ENCODE measurements at places on chromosomes 13 and 19.

GRCh38 chr13:40341501-40341900, 324.9 kb downstream of the FOXO1 start:
- no peak for DNase-seq

GRCh38 chr19:49447485-49448431, 3.9 kb downstream of the PIH1D1 start:
- DNase-seq, result no peak

GRCh38 chr13:31675440-31675953, 63.8 kb upstream of the RXFP2 start:
- no peak for DNase-seq

GRCh38 chr19:33024398-33024797, 40.3 kb downstream of the RHPN2 start:
- DNase-seq, result no peak

- peak; percentile 69 for DNase-seq
Measured at GRCh38 chr19:47107202-47107952, 6.2 kb downstream of the ZC3H4 start.

GRCh38 chr13:54216221-54216620, 1187.6 kb downstream of the OLFM4 start:
- DNase-seq, result no peak

DNA sequence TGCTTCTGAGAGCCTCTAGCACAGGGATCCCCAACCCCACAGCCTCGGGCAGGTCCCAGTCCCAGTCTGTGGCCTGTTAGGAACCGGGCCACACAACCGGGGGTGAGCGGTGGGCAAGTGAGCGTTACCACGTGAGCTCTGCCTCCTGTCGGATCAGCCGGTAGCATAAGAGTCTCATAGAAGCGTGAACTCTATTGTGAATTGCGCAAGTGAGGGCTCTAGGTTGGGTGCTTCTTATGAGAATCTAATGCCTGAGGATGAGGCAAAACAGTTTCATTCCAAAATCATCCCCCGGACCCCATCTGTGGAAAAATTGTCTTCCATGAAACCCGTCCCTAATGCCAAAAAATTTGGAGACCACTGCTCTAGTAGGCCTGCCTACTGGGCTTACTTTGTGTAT, 87.0 kb upstream of the UBL3 start:
- DNase-seq, result no peak

GRCh38 chr13:94479616-94480015, at the start of gene DCT:
TSS of gene DCT (minus strand) at chr13:94479682. CDS start at chr13:94479255, 427 bp downstream.
- DNase-seq, result no peak

GRCh38 chr19:5567970-5568407, 236 bp upstream of the TINCR start:
- no peak for DNase-seq

DNA sequence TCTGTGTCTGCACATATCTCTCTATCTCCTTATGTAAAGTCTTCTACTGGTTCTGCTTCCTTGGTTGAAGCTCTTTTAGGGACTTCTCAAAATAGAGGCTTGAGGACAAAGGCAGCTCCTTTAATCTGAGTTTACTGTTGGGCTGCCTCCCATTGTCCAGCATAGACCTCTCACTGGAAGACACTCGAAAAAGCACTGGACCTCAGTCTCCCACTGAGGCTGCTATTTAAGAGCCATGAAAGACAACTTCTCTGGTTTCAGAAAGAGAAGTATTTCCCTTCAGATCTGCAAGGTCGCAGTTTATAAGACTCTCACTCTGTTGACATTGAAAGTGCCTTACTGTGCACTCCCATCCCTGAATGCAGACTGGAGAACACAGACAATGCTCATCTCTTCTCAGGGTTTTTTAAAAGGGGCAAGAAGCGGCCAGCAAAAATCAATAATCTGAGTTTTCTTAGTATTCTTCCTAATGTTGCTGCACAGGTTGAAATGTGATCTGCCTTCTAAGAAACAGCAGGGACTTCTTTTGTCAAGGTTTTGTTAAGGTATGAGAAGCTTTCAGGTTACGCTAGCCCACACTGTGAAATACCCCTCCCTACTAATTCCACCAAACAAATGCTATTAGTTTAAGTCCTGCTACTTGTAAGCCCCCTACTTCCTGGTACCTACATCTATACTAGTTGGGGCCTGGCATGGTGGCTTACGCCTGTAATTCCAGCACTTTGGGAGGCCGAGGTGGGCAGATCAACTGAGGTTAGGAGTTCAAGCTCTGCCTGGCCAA, 450.0 kb upstream of the SLC10A2 start:
- no peak for DNase-seq

DNA sequence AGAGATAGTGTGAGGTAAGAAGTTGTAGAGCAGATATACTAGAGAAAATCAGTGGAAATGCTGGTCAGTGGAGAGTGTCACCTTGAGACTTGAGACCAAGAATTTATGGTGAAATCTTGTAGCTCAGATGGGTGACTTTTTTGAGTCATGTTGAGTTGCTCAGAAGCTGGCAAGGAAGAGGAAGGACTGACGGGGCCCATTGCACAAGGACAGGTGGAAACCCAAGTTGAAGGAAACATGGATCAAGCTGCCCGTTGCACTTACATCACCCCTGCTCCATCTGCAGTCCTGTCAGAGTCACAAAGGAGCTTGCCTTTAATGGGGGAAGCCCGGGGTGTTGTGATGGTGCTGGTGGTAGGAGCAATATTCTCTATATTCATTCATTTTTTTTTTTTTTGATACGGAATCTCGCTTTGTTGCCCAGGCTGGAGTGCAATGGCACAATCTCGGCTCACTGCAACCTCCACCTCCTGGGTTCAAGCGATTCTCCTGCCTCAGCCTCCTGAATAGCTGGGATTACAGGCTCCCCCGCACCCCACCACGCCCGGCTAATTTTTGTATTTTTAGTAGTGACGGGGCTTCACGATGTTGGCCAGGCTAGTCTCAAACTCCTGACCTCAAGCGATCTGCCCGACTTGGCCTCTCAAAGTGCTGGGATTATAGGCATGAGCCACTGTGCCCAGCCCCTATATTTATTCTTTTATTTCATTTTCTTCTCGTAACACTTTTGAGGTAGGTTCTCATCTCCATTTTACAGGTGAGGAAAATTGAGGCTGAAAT, 27.4 kb downstream of the UBAC2 start:
- DNase-seq, result no peak

- no peak for DNase-seq
Measured at GRCh38 chr13:27421101-27421871, 3.1 kb upstream of the GTF3A start.

GRCh38 chr13:113832205-113832604, 31.7 kb downstream of the GAS6 start:
- no peak for DNase-seq

DNA sequence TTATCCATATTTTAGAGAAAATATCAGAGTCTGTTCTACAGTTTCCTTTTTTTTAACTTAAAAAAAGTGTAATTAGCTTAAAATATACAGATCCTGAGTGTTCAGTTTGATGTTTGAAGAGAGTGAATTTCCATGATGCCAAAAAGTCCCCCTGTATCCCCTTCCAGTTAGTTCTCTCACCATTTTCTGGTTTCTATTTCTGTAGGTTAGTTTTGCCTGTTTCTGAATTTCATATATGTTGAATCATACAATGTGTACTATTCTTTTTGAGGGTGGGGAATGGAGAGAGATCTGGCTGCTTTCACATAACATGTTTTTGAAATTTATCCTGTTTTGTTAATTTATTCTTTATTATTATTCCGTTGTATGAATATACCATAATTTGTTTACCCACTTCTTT, 95.9 kb downstream of the PDS5B start:
- DNase-seq, result no peak

DNA sequence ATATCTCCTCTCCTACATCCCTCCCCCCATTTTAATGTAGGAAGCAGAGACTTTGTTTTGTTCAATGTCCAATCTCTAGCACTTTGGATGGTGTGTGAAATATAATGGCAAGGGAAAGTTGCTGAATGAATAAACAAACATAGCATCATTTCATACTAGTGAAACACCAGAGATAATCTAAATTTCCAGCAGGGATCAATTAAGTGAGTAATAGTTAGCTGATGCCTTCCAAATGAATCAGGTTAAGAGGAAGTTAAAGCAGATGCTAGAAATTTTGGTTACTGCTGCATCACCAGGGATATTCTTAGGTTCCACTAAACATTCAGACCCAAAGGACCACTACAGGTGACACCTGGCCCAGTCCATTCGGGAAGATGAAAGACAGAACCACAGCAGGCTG, 8.1 kb downstream of the MRPS31 start:
- no peak for DNase-seq

GRCh38 chr19:16497042-16497441, 848 bp downstream of the C19orf44 start:
- no peak for DNase-seq

DNA sequence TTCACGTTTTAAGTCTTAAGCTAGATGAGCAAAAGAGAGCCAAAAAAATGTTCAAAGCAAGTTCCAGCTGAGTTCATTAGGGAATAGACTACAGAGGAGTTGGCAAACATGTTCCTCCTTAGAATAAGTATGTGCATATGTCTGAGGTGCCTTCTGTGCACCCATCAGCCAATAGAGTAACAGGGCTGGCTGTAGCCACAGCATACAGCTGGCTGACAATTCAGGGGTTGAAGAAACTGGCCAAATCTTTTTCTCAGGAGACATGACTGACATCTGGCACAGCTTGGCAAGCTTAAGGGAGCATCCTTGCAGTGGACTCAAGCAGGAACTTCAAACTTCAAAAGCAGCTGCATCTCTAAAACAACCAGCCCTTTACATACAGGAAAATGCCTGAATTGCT, 414.8 kb upstream of the PCDH20 start:
- no peak for DNase-seq

- DNase-seq, result no peak
Measured at GRCh38 chr19:571566-571974, 826 bp upstream of the BSG start.

- DNase-seq, result no peak
Measured at GRCh38 chr13:40565282-40566148, 100.9 kb downstream of the FOXO1 start.

- DNase-seq, result no peak
Measured at GRCh38 chr19:30244533-30244932, 127.7 kb upstream of the ZNF536 start.

- DNase-seq, result peak; percentile 83
Measured at GRCh38 chr19:46860125-46860845, 512 bp upstream of the ARHGAP35 start.

GRCh38 chr13:60654415-60654814, 257.4 kb downstream of the TDRD3 start:
- DNase-seq, result no peak

GRCh38 chr19:13817615-13818371, 22.6 kb downstream of the ZSWIM4 start:
- no peak for DNase-seq

GRCh38 chr19:51980116-51980736, 6.4 kb downstream of the ZNF350 start:
- no peak for DNase-seq

GRCh38 chr13:79673310-79673992, 192.5 kb downstream of the NDFIP2 start:
- no peak for DNase-seq

DNA sequence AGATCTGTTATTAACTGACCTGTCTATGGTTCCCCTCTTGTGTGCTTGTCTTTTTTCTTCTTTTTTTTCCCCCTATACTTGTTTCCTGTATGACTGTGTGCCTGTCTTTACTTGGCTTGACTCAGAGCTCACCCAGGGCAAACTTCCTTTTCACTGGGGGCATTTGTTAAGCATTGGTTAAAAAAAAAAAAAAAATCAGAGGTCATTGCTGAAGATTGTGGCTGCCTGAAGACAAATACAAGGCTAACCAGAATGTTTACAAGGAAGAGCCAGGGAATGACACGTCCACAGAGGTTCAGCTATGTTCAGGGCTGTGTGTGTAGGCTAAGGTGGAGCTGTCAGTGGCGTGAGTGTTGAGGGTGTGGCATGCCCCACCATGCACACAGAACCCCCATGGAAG, 47.1 kb downstream of the LNX2 start:
- no peak for DNase-seq

- no peak for DNase-seq
Measured at GRCh38 chr19:33500991-33501390, 20.6 kb downstream of the PEPD start.

- DNase-seq, result no peak
Measured at GRCh38 chr13:73671011-73671410, 463.2 kb downstream of the KLF12 start.

DNA sequence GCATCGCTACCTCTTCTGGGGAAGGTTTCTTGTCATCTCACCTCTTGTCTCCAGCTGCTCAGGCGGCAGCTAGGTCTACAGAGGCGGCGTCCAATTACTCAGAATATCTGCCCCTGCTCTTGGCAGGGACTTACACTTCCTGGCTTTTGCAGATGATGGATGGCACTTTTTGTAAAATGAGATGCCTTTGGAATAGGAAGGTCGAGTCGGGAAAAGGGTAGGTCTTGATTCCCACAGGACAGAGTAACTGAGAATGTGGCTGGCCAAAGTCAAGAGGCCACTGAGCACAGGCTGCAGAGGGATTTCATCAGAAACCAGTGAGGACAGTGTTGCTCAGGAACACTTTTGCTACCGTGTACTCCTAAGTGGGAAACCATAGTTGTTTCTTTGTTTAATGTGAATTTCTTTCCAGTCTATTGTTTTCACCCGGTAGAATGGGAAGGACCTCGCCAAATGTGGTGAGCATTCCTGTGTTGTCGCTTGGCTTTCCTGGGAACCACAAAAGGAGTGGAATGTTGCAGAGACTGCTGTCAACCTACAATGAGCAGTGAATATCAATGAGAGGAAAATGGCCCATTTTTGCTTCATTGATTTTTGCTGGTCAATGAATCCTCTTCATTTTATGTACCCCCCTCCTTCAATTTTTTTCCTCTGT, 383.7 kb downstream of the HS6ST3 start:
- DNase-seq, result no peak

DNA sequence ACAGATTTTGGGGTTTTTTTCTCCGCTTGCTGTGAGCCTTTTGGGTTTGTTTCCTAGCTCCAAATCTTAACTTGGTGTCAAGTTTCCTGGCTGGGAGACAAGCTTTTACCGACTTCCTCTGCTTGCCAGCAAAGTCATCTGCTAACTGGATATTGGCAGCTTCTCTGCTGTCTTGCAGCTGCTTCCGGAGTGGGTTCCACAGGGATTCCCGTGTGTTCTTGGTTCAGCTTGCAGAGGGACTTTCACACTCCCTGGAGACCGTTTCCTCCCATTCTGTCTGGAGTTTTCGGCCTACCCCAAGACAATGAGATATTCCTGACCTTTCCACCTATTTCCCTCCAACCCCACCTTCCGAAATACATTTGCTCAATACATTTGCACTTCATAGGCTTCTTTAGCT, 2.2 kb upstream of the COLGALT1 start:
- no peak for DNase-seq
